ENCODE measurements at places on chromosomes 6 and 20.

DNA sequence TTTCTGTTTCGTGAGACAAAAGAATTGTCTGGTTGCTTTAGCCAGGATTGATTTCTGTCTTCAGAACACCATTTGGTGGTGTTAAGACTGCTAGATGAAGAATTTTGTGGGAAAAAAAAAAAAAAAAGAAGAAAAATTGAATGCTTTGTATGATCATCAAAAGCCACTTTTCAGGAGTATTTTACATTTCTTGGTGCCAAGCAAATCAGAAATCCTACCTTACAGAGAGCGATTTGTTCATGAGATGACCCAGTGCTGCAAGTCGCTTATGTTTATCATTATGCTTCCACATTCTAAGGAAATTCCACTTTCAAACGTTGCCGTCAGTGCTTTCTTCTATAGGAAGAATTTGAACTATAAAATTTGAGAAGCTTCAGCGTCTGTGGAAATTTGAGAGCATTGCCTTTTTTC, 228.7 kb downstream of the BCKDHB start:
- no peak for DNase-seq

DNA sequence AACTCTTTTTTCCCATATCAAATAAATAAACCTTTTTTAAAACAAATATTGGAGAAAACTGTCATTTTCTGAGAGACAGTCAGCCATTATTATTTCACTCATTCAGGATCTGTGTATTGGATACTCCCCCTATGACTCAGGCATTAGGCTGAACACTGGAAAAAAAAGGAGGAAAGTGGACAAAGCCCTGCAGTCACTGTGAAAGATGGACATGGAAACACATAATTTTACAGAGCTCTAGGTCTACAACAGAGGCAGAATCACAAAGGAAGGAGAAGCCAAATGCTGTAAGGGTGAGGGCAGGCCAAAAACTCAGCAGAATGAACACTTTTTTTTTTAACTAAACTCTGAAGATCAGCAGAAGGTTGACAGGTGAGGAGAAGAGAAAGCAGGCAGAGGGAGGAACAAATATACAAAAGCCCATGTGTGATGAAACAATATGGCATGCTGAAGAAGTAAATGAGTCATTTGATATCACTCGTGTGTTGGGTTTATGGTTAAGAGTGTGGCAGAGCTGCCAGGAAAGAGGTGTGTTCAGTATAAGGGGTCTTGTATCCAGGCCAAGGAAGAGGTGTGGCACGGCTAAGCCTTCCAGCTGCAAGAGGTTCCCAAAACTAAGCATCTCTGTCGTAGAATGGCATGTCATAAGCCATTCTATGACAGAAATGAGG, 39.1 kb downstream of the EPB41L2 start:
- DNase-seq: no peak

DNA sequence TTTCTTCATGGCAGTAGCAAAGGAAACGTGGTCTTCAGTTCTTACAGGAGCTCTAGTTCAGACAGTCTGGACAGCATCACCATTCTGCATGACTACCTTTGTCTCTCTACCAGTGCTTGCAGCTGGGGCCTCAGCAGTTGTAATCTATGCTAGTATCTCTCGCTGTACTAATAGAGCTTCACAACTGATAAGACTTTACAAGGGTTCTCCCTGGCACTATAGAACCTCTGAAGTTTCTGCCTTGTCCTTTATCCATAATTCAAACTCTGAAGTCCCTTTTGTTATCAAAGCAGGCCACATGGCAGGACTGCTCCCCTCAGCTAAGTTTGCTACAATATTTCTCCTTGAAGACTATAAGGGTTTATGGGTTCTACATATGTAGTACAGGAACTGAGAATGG, 842.1 kb upstream of the ADGRB3 start:
- no peak for DNase-seq

GRCh38 chr6:12034349-12034748, 22.2 kb downstream of the HIVEP1 start:
- DNase-seq: no peak

GRCh38 chr6:38686270-38687042, 16.5 kb downstream of the GLO1 start:
- no peak for DNase-seq

DNA sequence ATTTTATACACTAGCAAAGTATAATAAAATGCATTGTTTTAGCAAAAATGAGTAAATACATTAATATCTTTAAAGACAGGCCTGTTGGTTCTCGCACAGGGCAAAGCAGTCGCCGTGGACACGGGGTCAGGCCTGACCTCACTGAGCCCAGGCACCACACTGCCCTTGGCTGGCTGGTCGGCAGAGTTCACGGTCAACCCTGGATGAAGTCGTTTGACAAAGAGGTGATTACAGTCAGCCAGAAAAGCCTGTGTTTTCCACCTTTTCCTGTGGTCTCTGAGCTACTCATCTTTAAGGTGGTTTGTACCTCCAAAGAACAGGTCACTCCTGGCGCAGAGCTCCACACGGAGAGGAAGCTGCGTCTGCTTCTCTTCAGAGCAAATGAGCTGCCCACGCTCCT, 191.5 kb downstream of the DLL1 start:
- DNase-seq: no peak

DNA sequence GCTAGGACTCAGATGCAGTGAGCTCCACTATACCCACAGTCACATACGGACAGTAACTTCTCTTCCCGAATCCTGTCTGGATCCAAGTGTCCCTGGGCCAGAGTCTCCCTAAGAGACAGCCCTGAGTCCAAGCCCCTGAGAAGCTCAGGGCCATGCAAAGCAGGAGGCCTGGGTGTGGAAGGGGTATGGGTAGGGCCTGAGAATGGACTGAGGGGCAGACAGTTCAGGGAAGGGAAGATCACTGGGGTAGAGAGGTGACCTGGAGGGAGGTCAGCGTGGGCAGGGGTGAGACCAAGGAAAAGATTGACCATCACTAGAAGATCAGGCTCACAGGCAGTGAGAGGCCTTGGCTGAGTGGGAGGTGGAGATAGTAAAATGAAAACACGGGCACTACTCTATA, 8.8 kb downstream of the RPS6KA2 start:
- no peak for DNase-seq

DNA sequence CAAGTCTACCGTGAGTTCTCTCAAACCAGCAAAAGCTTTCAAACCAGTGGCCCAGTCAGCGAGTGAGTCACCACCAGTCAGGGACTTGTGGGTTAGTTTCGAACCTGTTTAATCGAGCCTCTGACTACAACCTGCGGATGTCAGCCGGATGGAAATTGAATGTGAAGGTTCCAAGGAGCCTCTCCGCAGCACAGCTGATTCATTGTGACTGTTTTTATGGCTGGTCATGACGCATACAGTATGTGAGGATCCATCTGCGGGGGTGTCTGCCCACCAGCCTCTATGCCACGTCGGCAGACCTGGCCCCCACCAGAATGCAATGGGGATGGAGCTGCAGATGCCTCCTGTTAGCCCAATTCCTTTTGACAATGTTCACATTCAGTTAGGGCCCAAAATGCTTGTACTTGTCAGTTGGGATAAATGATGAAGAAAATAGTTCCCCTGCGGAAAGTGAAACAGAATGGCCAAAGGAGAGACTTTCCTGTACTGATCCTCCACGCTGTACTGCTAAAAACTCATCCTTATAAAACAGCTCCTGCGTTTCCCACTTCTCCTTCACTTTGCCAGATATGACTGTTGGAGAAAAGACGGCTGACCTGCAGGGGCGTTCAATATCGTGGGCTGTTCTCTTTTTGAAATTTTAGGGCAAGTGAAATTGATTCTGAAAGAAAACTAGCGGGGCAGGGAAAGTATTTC, 206.6 kb downstream of the TFAP2B start:
- DNase-seq: no peak

DNA sequence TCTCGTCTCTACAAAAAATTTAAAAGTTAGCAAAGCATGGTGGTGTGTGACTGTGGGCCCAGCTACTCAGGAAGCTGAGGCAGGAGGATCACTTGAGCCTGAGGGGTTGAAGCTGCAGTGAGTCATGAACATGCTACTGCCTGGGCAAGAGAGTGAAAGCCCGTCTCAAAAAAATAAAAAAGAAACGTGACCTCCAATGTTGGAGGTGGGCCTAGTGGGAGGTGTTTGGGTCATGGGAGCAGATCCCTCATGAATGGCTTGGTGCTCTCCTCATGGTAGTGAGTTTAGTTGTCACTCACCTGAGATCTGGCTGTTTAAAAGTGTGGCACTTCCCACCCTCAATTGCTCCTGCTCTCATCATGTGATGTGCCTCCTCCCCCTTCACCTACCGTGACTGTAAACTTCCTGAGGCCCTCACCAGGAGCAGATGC, 24.3 kb downstream of the RBL1 start:
- no peak for DNase-seq

DNA sequence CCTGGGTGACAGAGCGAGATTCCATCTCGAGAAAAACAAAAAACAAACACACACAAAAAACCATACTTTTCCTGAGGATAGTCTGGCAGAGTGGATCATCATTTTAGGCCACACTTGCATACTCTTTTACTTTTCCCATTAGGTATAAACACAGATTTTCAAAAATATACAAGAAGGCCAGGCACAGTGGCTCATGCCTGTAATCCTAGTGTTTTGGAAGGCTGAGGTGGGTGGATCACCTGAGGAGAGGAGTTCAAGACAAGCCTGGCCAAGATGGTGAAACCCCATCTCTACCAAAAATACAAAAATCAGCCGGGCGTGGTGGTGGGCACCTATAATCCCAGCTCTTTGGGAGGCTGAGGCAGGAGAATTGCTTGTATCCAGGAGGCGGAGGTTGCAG, 85.5 kb downstream of the ARHGAP18 start:
- DNase-seq: no peak

All from NCI-H1105 treated with DMSO at 0.1 percent for 48 hours (cell line).